ENCODE measurements at places on chromosomes 6 and 20. TPM values are rescaled to one million over a fixed set of nuclear protein-coding genes. Genes with fewer than 3 reads are reported as not detected.

- no peak for DNase-seq
Measured at GRCh38 chr6:90263633-90264032, 33.0 kb downstream of the BACH2 start.

DNA sequence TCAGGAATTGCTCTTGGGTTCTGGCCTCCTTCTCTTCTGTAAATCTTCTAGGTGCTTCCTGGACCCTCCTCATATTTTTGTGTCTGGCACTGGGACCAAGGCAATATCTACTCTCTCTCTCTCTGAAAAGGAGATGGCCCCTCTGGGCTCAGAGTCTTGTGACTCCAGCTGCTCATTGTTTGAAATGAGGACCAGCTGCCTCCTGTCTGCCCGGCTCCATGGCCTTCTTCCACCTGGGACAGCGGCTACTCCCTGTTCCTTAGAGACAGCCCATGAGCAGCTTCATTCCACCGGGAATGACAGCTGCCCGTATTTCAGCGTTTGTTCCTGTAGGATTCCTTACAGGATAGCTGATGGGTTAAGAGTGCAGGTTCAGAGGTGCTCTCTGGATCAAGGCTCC, 2.9 kb downstream of the TGM3 start:
- DNase-seq: no peak

DNA sequence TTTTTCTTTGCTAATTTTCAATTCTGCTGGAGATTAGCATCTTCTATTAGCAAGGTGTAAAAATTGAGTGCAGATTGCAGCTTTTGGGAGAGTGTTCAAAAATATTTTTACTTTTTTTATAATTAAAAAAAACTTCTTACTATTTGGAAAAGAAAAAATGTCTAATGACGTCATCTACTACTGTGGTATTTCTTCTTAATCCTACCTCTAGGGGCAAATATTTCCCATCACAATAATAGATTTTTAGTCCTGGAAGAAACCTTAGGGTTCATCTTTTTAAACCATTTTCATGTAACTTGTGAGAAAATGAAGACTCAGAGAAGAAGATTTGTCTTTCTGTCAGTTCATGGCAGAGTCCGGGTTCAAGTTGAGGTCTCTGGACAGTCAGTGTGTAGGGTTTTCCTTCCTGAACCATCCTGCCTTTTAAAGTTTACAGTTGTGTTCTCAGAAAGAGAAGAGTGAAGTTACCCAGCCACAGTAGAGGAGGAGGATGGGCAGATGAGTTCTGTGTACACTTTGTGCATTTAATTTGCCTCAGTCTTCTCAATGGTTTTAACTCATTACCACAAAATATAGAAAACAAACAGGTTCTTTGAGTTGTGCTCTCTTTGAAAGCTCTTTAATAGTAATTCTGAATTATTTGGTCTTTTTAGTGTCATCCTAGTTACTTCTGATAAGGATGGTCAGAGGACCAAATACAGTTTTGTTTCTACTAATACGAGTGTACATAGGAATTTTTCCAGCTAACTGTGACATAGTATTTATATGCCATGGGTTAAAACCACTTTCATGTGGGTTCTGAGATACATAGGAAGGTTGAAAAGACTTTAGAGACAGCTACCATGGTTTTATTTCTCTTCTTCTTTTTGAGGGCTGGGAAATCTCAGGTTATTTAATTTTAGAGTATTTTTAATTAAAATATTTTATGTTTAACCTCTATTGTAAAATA, 184.7 kb downstream of the CDKAL1 start:
- no peak for DNase-seq

DNA sequence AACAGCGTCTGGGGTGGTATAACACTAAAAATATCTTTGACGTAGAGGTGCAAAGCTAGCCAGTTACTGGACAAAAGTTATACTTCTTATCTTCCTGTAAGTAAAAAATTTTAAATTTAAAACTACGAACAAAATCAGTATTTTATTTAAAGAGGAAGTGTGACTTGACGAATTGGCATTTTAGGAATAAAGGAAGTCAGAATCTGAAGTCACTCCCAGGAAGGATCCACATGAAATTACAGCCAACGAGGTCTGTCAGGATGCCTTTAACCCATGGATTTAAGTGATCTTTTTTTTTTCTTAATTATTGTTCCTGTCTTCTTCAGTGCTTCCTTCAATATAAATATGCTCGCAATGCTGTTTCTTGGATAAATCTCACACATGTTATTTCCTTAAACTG, 27.2 kb upstream of the SNX9 start:
- no peak for DNase-seq

Gene TNNC2
- 0.37 TPM for polyA plus RNA-seq
